Esophagus squamous epithelium (tissue), 5 donors: ENCODE measurements at places on chromosomes 2 and 18.

- DNase-seq, result no peak
Observed at GRCh38 chr2:179252423-179252822, 12.2 kb downstream of the SESTD1 start.

DNA sequence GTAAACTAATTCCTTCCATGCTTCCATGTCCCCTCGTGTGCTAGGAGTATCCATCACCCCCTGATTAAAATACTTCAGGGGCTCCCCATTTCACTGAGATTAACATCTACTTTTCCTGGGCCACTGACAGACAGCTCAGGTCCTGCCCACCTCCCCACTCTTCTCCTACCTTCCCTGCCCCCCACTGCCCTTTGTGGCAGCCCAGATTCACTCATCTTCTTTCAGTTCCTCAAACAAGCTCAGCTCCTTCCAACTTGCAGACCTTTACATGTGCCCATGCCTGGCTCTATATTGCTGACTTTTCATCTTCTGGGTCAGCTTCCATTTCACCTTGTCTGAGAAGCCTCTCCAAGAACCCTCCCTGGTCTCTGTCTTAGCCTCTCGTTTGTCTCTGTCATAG lies 12.0 kb downstream of the RUFY4 start:
- DNase-seq, result no peak

GRCh38 chr2:183283209-183283608 lies 159.0 kb downstream of the NUP35 start:
- no peak for DNase-seq

- no peak for DNase-seq
Observed at GRCh38 chr2:101843048-101843447, 145.5 kb downstream of the MAP4K4 start.

GRCh38 chr2:208186465-208186864 lies 3.4 kb downstream of the C2orf80 start:
- no peak for DNase-seq
